ENCODE measurements at places on chromosomes 7 and 10. TPM values are rescaled to one million over a fixed set of nuclear protein-coding genes. Genes with fewer than 3 reads are reported as not detected.

GRCh38 chr7:34242391-34242790, 337.1 kb downstream of the BMPER start:
- DNase-seq, result no peak

Gene ABCA13
- 0.13 TPM for total RNA-seq

Gene SPAM1
- not detected for total RNA-seq

GRCh38 chr7:136900005-136900404, 31.6 kb downstream of the CHRM2 start:
- no peak for DNase-seq

Gene LRRC18
- total RNA-seq, result not detected

Gene OIT3
- total RNA-seq, result not detected
